ENCODE measurements at places on chromosomes 2 and 18. TPM values are rescaled to one million over a fixed set of nuclear protein-coding genes. Genes with fewer than 3 reads are reported as not detected.
A peak's percentile ranks its signal among the peaks of the same experiment; 100 is the strongest.

TRABD2A gene
- 0.69 TPM for total RNA-seq

FAM237A gene
- not detected for total RNA-seq

DNAH7 gene
- 1.1 TPM for total RNA-seq

CHRND gene
- total RNA-seq = not detected

CASP10 gene
- 12.8 TPM for total RNA-seq

MARCHF4 gene
- total RNA-seq = not detected

GBX2 gene
- not detected for total RNA-seq

ANTXR1 gene
- 81.9 TPM for total RNA-seq

- no peaks in the 10 kb centered on the region for H3K27me3 ChIP-seq
- H3K36me3 ChIP-seq = no peaks in the 10 kb centered on the region
- H3K4me3 ChIP-seq = no peak overlapping the region
- no peak for DNase-seq
- H3K27ac ChIP-seq = no peak overlapping the region
Observed at GRCh38 chr2:108349571-108349928, 28.2 kb upstream of the SULT1C4 start.

GRCh38 chr2:207896525-207897285 lies 127.0 kb upstream of the FZD5 start:
- no peaks in the 10 kb centered on the region for H3K36me3 ChIP-seq
- no peak overlapping the region for H3K27ac ChIP-seq

DNA sequence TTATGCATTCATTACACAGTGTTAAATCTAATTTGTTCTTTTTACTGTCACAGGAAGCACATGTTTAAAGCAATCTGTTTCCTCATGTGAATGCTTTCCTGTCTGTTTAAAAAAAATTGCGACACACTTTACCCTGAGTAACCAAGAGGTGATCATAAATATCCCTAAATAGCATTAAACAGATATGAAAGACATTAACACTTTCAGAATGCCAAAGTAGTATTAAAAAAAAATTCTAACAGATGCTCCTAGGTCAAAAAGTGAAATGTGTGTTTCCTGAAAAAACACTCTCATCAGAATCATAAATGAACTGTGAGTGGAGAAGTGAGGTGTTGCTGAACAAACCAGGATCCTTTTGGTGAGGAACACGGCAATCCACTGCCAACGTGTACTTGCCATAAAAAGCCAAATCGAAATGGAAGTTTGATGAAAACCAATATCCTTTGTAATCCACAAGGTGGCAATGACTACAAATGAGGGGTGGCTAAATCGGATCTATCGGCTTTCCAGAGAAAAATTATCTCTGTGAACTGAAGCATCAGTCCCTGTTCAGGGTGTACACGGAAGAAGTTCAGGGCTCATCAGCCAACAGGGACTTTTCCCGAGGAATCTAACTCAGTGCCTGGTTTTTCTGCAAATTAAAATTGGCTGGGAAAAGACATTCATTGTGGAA lies 248.9 kb downstream of the TCF4 start:
- H3K27me3 ChIP-seq = no peaks in the 10 kb centered on the region
- no peak for DNase-seq
- H3K4me1 ChIP-seq = peaks cover 29% of the 10 kb centered on the region
- H3K27ac ChIP-seq = peak overlapping the region; percentile 85
- no peaks in the 10 kb centered on the region for H3K36me3 ChIP-seq
- H3K4me3 ChIP-seq = no peak overlapping the region

DNA sequence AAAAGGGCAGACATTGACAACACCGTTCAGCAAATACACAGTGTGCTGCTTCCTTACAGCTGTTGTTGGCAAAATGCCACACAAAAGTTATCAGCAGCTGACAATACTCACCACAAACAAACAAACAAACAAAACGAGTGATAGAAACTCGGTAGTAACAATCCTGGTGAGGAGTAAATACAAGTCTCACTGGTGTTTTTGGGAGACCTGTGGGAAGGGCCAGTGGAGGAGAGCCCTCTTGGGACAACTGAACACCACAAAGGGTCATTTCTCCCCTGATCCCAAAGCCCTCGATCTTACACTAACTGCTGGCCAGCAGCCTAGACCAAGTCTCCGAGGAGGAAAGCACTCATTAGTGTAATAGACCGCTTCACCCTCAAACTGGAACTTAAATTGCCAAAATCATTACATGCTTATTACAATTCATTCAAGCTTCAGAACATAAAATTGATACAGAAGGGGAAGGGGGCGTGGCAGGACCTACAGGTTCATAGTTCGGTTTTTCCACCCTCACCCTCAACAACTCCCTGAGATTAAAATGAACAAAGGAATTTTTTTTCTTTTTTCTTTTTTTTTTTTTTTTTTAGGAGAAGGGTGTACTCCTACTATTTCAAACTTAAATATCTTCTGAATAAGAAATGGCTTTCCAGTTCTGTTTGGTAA lies 5.0 kb downstream of the AP1S3 start:
- no peaks in the 10 kb centered on the region for H3K36me3 ChIP-seq
- no peak overlapping the region for H3K27ac ChIP-seq
- DNase-seq = no peak
- peaks cover 10% of the 10 kb centered on the region for H3K4me1 ChIP-seq
- no peak overlapping the region for H3K4me3 ChIP-seq
- H3K27me3 ChIP-seq = no peaks in the 10 kb centered on the region

DNA sequence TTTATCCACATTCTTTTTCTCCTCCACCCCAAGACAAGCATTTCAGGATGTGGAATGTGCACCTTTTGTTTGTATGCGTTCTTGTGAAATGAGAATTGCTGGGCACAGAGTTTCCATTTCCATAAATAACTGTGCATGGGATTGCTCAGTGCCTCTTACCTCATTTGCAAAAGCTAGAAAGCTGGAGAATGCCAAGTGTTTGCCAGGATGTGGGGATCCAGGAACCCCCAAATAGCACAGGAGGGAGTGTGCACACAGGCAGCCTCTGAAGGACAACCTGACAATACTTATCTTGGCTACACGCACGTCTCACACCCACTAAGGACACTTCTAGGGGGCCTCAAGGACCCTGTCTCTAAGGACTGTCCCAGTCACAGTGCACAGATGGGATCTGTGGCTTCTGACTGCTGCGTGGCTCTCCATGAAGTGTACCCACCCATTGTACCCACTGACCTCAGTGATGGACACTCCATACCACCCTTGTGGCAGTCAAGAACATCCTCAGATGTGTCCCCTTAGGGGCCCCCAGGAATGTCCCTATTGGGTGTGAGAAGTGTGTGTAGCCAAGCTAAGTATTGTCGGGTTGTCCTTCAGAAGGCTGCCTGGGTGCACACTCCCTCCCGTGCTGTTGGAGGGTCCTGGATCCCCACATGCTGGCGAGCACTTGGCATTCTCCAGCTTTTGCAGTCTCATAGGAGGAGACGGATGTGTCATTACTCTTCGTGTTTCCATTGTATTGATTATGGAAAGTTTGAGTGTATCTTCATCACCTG lies 38.4 kb downstream of the CAPN13 start:
- no peak overlapping the region for H3K27ac ChIP-seq
- no peaks in the 10 kb centered on the region for H3K27me3 ChIP-seq
- no peaks in the 10 kb centered on the region for H3K36me3 ChIP-seq
- no peak overlapping the region for H3K4me3 ChIP-seq
- no peaks in the 10 kb centered on the region for H3K4me1 ChIP-seq

GRCh38 chr18:29780816-29781215 lies 1261.7 kb downstream of the DSC3 start:
- no peaks in the 10 kb centered on the region for H3K36me3 ChIP-seq
- H3K27ac ChIP-seq = no peak overlapping the region
- no peaks in the 10 kb centered on the region for H3K27me3 ChIP-seq
- no peak for DNase-seq
- H3K4me3 ChIP-seq = no peak overlapping the region

DNA sequence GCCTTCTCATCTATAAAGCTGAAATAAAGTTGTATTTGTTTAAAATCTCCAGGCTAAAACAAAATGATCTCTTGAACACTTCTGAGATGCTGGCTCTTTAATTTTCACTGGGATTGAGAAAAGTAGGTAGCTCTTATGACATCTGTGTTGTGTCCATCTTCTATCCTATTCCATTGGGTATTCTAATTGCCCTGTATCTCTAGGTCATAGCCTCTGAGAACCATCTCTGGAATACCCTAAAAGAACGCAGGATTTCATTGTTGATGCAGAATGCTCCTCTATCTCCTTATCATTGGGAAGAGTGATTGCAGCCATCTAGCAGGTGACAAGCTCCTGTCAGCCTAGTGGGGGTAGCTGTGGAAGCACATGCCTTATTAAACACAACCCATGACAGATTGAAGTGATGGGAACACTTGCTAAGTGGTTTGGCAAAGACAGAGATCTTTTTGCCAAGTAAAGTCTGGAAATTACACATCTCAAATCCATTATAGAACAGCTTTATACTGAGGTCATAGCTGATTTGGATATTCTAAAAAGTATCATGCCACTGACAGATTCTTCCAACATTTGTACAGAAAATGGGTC lies 178.2 kb downstream of the TDRD15 start:
- H3K27me3 ChIP-seq = no peaks in the 10 kb centered on the region
- H3K4me3 ChIP-seq = no peak overlapping the region
- H3K27ac ChIP-seq = no peak overlapping the region
- no peak for DNase-seq
- no peaks in the 10 kb centered on the region for H3K36me3 ChIP-seq
- no peaks in the 10 kb centered on the region for H3K4me1 ChIP-seq

GRCh38 chr2:237213315-237214022 lies 127.8 kb downstream of the COPS8 start:
- no peaks in the 10 kb centered on the region for H3K27me3 ChIP-seq
- H3K4me3 ChIP-seq = no peak overlapping the region
- DNase-seq = peak; percentile 89
- peaks cover 13% of the 10 kb centered on the region for H3K4me1 ChIP-seq
- H3K36me3 ChIP-seq = no peaks in the 10 kb centered on the region

- no peaks in the 10 kb centered on the region for H3K36me3 ChIP-seq
- no peaks in the 10 kb centered on the region for H3K27me3 ChIP-seq
- H3K4me1 ChIP-seq = no peaks in the 10 kb centered on the region
- DNase-seq = no peak
- no peak overlapping the region for H3K4me3 ChIP-seq
Observed at GRCh38 chr2:23135481-23136100, 249.4 kb upstream of the KLHL29 start.

DNA sequence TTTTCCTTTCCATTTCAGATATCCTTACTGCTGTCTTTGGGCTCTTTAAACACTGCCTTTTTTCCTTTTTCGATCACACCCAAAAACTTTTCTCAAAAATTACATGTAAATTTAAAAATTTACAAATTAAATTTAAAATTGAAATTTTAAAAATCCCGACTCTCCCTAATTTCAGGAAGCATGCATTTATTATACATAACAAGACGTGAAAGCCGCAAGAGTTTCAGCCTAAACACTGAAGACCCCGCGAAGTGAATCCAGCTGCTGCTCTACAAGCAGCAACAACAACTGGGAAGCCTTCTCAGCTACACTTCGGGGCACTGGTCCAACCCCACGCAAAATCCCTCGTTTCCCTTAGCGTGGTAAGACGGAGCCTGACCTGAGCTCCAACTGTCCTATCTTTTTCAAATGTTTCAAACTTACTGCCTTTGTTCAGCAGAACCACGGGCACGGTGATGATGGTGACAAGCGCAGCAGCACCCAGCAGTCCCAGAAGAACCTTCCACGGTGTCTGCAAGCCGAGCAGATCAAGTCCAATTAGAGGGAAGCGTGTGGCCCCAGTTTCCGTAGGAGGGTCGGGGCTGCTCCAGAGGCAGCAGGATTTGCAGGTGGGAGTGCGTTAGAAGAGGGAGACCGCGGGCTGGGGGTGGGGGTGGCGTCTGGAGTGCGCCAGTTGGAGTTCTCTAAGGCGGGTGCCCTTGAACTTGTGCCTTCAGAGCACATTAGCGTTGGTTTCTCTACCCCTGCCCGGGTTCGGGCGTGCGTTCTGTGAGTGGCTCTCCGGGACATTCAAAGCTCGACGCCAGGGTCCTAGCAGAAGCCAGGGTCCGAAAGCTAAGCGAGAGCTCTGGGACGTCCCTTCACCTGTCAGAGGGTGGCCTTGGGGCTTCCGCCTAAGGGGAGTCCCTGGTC lies 783 bp downstream of the DPP4 start:
- peaks cover 13% of the 10 kb centered on the region for H3K27me3 ChIP-seq
- no peaks in the 10 kb centered on the region for H3K4me1 ChIP-seq
- H3K36me3 ChIP-seq = no peaks in the 10 kb centered on the region
- peak; percentile 21 for DNase-seq

DNA sequence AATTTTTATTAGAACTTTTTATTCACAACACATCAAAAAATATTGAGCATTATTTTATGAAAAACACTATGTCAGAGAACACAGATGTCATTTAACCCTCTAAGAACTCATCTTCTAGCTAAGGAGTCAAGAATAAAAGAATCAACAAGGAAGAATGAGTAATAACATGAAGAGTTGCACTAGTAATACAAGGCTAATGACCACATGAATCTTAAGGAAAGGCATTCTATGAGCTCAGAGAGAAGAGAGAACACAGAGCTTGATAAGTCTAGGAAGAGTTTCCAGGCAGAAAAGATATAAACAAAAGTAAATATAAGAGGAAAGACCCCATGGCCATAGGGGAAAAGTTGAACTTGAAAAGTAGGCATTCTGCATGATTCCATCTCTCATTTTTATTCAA lies 166.5 kb downstream of the MAIP1 start:
- no peak overlapping the region for H3K27ac ChIP-seq
- no peak overlapping the region for H3K4me3 ChIP-seq
- H3K4me1 ChIP-seq = no peaks in the 10 kb centered on the region
- no peaks in the 10 kb centered on the region for H3K36me3 ChIP-seq

GRCh38 chr2:11572996-11573395 lies 39.2 kb downstream of the GREB1 start:
- H3K4me1 ChIP-seq = no peaks in the 10 kb centered on the region
- no peaks in the 10 kb centered on the region for H3K27me3 ChIP-seq
- no peak for DNase-seq

GRCh38 chr18:48612511-48612910 lies 73.7 kb downstream of the CTIF start:
- no peak for DNase-seq
- no peak overlapping the region for H3K27ac ChIP-seq
- H3K4me1 ChIP-seq = peaks cover 12% of the 10 kb centered on the region
- H3K27me3 ChIP-seq = no peaks in the 10 kb centered on the region
